Activated naive CD8-positive, alpha-beta T cell treated with anti-CD3 and anti-CD28 coated beads for 36 hours (primary cell): ENCODE measurements at places on chromosomes 13 and 19. TPM values are rescaled to one million over a fixed set of nuclear protein-coding genes. Genes with fewer than 3 reads are reported as not detected.

OR10H1 gene
- not detected for total RNA-seq

TYROBP gene
- total RNA-seq, result not detected

GRIN2D gene
- 0.28 TPM for total RNA-seq

ATP4B gene
- total RNA-seq, result not detected

SPC24 gene
- total RNA-seq, result 54.4 TPM

GRCh38 chr13:99276706-99277105, 18.5 kb upstream of the GPR18 start:
- peaks cover 72% of the 10 kb centered on the region for H3K36me3 ChIP-seq
- no peak overlapping the region for H3K27ac ChIP-seq
- no peak for DNase-seq
- H3K4me3 ChIP-seq, result no peak overlapping the region
- no peaks in the 10 kb centered on the region for H3K27me3 ChIP-seq

DNA sequence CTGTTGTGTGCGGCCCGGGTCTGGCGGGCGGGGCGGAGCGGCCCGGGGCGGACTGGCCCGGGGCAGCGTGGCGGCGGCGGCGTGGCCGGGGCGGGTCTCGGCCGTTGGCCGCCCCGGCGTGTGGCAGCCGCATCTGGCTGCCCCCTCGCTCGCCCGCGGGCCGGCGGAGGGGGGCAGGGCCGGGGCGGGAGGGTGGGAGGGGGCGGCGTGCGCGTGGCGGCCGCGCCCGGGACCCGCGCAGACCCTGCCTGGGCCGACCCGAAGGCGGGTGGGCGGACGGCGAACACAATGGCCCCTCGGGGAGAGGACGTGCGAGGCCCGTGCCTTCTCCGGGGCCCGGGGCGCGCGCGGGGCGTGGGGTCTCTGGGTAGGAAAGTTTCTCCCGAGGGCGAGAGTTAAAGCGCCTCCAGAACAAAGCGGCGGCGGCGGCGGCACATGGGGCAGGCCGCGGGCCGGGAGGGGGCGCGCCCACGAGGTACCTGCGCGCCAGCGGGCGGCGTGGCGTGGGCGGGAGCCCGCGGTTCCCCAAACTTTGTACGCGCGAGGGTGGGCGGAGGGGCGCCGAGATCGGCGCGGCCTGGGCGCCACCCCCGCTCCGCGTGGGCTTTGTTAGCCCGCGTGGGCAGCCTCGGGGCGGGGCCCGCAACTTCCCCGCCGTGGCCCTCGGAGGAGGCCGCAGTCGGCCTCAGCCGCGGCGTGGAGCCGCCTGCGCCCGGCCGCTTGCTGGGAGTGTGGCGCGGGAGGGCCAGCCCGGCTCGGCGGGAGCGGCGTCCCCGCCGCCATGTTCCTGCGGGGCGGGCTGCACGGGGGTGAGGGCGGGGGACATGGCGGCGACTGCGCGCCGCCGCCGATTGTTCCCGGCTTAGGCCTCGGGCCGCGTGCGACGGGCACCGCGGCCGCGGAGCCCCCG, 764 bp downstream of the MIR17HG start:
- peak; percentile 79 for DNase-seq
- H3K27me3 ChIP-seq, result no peaks in the 10 kb centered on the region
- peaks cover 49% of the 10 kb centered on the region for H3K4me1 ChIP-seq

GRCh38 chr19:16626796-16627192, 1.2 kb downstream of the MED26 start:
- H3K4me1 ChIP-seq, result peaks cover 43% of the 10 kb centered on the region
- H3K4me3 ChIP-seq, result peak overlapping the region; percentile 94
- H3K27ac ChIP-seq, result peak overlapping the region; percentile 91
- DNase-seq, result peak; percentile 26
- H3K27me3 ChIP-seq, result no peaks in the 10 kb centered on the region

DNA sequence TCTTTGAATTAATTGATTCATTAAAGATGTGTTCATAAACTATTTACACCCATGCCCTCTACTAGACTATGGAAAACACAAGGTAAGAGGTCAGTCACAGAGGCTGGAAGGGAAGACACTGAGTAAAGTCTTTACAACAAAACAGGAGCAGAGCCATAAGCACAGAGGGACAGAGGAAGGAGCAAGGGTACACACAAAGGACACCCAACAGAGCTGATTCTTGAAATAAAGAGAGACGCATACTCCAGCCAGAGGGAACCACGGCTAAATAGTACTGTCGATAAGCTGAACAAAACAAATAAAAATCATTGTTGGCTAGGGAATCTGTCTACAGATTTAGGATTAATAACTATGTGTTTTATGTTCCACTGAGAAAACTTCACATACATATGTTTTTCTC, 289.2 kb downstream of the EFNB2 start:
- peaks cover 5% of the 10 kb centered on the region for H3K27me3 ChIP-seq
- no peak overlapping the region for H3K27ac ChIP-seq
- H3K4me1 ChIP-seq, result no peaks in the 10 kb centered on the region
- DNase-seq, result no peak
- H3K4me3 ChIP-seq, result no peak overlapping the region
- no peaks in the 10 kb centered on the region for H3K36me3 ChIP-seq

DNA sequence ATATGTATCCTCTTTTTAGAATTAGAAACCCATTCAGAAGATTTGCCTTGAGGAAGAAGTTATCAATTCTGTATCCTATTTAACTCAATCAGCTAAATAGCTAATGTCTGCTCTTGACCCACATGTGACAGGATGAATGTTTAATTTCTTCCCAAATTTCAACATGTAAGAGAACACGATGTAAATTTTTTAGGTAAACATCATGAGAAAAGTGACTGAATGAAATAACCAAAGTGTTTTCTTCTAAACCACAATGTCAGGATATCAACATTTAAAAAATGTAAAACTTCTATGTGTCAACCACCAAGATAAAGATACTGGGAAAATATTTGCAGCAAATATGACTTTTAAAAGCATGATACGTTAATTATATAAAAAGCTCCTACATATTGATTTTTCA, 302.4 kb downstream of the DCT start:
- H3K27ac ChIP-seq, result no peak overlapping the region
- peaks cover 8% of the 10 kb centered on the region for H3K4me1 ChIP-seq
- no peaks in the 10 kb centered on the region for H3K36me3 ChIP-seq
- no peak overlapping the region for H3K4me3 ChIP-seq
- peaks cover 3% of the 10 kb centered on the region for H3K27me3 ChIP-seq
- no peak for DNase-seq

GRCh38 chr13:104701591-104701990, 1635.4 kb upstream of the SLC10A2 start:
- no peak overlapping the region for H3K4me3 ChIP-seq
- no peak overlapping the region for H3K27ac ChIP-seq
- H3K36me3 ChIP-seq, result no peaks in the 10 kb centered on the region

DNA sequence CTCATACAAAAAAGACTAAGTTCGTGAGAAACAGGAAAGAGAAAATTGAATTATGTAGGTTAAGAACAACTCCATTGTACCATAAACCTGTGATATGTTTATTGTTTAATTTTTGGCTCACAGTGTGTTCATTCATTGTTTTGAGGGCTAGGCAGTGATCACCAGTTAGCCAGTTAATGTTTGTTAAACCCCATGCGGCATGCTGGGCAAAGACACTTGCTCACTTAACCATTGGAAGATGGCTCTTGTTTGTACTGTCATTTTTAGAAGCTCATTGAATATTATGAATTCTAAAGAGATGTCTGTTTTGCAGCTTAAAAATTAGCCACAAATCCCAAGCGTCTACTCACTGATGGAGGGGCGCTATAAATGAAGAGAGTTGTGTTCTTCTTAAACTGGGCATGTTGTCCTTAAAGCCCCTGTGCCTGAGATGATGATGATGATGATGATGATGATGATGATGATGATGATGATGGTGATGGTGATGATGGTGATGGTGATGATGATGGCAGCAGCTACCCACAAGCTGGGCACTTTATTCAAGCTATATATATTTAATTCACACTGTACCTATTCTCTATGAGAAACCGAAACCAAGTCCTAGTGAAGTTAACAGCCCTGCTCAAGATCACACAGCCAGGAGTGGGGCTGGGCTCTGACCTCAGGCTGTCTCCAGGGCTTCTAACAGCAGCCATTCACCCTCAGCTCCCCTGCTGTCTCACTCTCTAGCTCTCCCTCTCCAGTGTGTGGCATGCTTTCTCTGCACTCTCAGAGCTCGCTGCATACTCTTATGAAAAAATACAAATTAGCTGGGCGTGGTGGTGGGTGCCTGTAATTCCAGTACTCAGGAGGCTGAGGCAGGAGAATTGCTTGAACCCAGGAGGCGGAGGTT, 169.1 kb downstream of the SHISA2 start:
- peaks cover 49% of the 10 kb centered on the region for H3K4me1 ChIP-seq
- H3K27me3 ChIP-seq, result no peaks in the 10 kb centered on the region
- no peak for DNase-seq
- H3K27ac ChIP-seq, result no peak overlapping the region

GRCh38 chr13:49532593-49532992, 36.8 kb downstream of the PHF11 start:
- peaks cover 31% of the 10 kb centered on the region for H3K36me3 ChIP-seq
- DNase-seq, result no peak
- H3K4me3 ChIP-seq, result no peak overlapping the region
- peaks cover 7% of the 10 kb centered on the region for H3K4me1 ChIP-seq
- no peak overlapping the region for H3K27ac ChIP-seq

DNA sequence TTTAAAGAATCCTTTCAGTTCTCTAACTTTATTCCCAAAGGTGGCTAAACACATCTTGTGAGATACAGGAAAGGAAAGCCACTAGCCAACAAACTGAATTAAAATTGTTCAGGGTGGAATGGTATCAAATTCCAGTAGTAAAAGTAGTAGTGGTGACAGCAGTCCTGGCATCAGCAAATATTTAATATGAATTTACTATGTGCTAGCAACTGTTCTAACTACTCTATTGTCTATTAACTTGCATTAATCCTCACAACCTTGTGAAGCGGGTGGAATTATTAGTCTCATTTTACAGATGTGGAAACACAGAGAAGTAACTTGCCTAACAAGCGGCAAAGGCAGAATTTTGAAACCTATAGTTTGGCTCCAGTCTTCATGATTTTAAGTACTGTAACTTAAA, 130.1 kb downstream of the KLF12 start:
- no peaks in the 10 kb centered on the region for H3K27me3 ChIP-seq
- no peak overlapping the region for H3K27ac ChIP-seq
- no peak for DNase-seq
- H3K36me3 ChIP-seq, result peaks cover 12% of the 10 kb centered on the region
- no peak overlapping the region for H3K4me3 ChIP-seq

DNA sequence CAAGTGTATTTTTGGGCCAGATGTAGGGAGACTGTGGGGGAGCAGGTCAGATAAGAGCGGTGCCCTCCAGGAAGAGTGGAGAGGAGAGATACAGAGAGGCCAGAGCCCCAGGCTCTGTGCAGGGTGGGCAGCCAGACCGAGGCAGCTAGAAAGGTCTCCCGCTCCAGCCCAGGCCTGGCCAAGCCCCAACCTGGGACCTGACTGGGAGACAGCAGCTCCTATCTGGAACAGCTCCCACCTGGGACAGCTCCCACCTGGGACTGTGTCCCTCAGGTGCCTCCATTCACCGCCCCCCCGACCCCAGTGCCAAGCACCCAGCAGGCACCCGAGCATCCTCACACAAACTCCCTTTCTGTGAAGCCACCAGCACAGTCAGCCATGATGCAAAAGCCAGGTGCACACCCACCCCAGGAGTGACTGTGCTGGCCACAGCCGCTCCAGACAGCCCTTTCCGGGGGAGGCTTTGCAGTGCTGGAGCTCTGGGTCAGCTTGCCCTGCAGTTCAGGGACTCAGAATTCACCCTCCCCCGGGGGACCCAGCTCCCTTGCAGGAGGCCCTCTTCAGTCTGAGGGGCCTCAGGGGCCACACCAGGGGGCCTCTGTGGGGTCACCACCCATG, 2.1 kb upstream of the GRTP1 start:
- H3K27me3 ChIP-seq, result peaks cover 36% of the 10 kb centered on the region
- no peak for DNase-seq
- no peaks in the 10 kb centered on the region for H3K36me3 ChIP-seq
- H3K4me3 ChIP-seq, result peak overlapping the region; percentile 3

DNA sequence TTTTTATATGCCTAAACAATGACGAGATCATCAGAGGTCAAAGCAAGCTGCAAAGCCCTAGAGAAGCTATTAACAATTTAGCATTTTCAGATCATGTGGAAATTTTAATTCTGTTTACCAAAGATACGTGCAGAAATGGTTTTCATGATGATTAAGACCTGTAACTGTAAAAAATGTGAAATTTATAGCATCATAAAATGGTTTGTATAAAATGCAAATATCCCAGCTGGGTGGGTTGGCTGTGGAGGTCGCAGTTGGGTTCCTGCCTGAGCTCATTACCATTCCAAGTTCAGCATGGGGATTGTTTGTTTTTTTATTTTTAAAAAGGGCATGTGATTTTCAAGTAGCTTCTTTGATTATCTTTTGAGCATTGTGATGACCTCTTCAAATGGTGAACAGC, 47.9 kb upstream of the SIAH3 start:
- no peak overlapping the region for H3K27ac ChIP-seq
- DNase-seq, result no peak
- H3K36me3 ChIP-seq, result no peaks in the 10 kb centered on the region
- H3K4me1 ChIP-seq, result no peaks in the 10 kb centered on the region
- H3K4me3 ChIP-seq, result no peak overlapping the region

DNA sequence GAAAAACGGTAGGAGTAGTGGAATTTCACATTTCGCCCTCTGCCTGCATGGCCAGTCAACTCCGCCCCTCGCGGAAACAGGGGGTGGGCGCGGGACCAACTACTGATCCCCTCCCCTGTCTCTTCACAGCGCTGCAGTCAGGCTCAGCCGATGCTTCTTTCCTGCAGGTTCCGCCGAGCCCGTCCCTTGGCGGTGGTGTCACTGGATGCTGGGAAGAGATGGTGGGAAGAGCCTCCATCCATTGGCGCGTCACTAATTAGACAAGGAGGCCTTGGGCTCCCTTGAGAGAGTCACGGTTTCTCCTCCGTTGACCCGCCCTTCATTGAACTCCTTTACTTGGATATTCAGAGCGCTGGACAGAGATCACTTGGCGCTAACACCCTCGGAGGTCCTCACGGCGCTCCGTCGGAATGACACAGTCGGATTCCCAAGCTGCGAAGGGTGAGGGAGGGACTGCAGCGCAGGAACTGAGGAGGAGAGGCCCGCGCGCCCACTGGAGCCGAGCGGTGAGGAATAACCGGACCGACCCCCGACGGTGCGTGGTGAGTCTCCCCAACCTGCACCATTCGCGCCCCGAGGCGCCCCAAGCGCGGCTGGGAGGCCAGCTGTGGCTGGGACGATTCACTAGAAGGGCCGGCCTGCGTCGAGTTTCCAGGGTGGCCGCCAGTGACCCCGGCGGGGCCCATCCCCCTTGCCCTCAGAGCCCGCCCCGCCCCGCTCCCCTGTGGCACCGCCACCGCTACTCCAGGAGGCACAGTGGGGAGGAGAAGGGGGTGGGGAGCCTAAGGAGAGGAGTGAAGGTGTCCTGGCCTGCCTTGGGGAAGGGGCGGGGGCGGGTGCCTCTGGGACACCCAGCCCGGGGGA, 11.2 kb upstream of the CEACAM21 start:
- peak overlapping the region; percentile 55 for H3K27ac ChIP-seq
- H3K36me3 ChIP-seq, result peaks cover 35% of the 10 kb centered on the region
- peaks cover 61% of the 10 kb centered on the region for H3K4me1 ChIP-seq

- peaks cover 31% of the 10 kb centered on the region for H3K36me3 ChIP-seq
- peaks cover 4% of the 10 kb centered on the region for H3K27me3 ChIP-seq
- H3K4me1 ChIP-seq, result peaks cover 59% of the 10 kb centered on the region
- H3K27ac ChIP-seq, result peak overlapping the region; percentile 59
These were observed 2.8 kb upstream of the CIRBP start for GRCh38 chr19:1266129-1266915.
